A549 treated with RU486 at 1 μM for 4 hours (cell line): ENCODE measurements at places on chromosomes 1 and 21. TPM values are rescaled to one million over a fixed set of nuclear protein-coding genes. Genes with fewer than 3 reads are reported as not detected.

Gene ECM1
- 1.5 to 2.4 TPM (median 1.8 TPM) in 5 replicates for total RNA-seq

Gene HTR6
- 0.13 to 0.22 TPM (median 0.14 TPM) in 4 of 5 replicates, not detected in the other for total RNA-seq

Gene LRRC8C
- total RNA-seq, result 9.0 to 17.2 TPM (median 16.4 TPM) in 5 replicates

Gene VWA5B1
- not detected in 5 replicates for total RNA-seq

Gene ARHGAP30
- total RNA-seq, result 0.07 to 0.14 TPM (median 0.11 TPM) in 5 replicates

Gene PRR9
- not detected in 5 replicates for total RNA-seq

Gene CA6
- not detected in 5 replicates for total RNA-seq

Gene FAM167B
- 0.29 to 0.57 TPM (median 0.48 TPM) in 4 of 5 replicates, not detected in the other for total RNA-seq

Gene SH2D5
- total RNA-seq, result 12.4 to 19.2 TPM (median 16.3 TPM) in 5 replicates

Gene FCRL1
- not detected in 5 replicates for total RNA-seq

Gene KLHDC8A
- total RNA-seq, result 0.29 to 0.64 TPM (median 0.49 TPM) in 5 replicates
